Stimulated activated naive CD8-positive, alpha-beta T cell treated with anti-CD3 and anti-CD28 coated beads, Interleukin-15, Interleukin-2, amounts not matched to agents 100 U/mL and 50 U/mL, for 24 hours (primary cell): ENCODE measurements at places on chromosomes 7 and 10.

DNA sequence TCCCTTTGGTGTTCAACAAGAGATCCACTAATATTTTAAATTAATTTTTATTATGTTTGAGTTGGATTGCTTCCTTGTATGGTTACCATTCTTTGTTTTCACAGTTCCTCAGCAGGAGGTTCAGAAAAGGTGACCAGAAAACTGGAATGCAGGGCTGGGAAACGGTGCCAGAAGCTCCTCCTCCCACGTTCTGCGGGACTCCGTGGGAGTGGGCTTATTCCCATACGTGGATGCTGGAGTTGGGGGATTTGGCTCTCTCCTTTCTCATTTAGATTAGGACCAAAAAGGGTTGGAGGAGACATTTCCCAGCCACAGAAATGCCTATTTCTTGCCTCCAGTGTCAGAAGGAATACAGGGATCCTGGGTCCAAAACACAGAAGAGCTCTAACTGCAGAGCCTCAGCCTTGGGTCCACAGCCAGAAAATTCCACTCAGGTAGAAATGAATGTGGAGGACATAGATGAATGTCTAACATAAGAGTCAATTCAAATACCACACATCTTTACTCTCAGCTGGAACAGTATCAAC is 56.0 kb downstream of the SORBS1 start:
- no peak for DNase-seq

- DNase-seq: no peak
Observed at GRCh38 chr7:137753948-137754851, 92.6 kb downstream of the DGKI start.

DNA sequence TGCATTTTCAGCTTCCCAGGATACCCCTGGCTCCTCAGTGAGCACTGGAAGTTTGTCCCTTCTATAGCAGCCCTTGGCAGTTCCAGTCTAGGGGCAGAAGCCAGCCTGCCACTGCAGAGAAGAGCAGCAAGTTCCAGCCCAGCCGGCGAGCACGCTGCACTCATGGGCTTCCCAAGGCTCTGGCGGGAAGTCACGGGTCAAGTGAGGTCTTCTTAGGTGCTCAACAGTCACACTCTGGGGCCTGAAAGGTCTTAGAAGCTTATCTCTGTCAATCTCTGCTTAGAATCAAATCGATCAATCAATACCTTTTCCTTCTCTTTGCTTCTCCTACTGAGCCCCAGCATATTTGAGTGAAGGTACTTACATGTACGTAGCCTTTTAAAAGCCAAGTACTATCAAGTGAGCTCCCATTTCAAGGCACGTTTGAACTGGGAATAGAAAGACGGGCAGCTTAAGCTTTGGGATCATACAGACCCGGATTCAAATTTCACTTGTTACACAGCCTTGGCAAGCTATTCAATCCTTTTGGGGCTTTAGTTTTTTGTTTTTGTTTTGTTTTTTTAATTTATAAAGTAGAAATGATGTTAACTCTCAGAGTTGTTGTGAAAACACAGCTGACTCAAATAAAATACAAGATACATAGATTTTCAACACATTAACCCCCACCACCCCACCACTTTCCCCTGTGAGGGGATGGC is 152.6 kb upstream of the KLF14 start:
- DNase-seq: no peak

DNA sequence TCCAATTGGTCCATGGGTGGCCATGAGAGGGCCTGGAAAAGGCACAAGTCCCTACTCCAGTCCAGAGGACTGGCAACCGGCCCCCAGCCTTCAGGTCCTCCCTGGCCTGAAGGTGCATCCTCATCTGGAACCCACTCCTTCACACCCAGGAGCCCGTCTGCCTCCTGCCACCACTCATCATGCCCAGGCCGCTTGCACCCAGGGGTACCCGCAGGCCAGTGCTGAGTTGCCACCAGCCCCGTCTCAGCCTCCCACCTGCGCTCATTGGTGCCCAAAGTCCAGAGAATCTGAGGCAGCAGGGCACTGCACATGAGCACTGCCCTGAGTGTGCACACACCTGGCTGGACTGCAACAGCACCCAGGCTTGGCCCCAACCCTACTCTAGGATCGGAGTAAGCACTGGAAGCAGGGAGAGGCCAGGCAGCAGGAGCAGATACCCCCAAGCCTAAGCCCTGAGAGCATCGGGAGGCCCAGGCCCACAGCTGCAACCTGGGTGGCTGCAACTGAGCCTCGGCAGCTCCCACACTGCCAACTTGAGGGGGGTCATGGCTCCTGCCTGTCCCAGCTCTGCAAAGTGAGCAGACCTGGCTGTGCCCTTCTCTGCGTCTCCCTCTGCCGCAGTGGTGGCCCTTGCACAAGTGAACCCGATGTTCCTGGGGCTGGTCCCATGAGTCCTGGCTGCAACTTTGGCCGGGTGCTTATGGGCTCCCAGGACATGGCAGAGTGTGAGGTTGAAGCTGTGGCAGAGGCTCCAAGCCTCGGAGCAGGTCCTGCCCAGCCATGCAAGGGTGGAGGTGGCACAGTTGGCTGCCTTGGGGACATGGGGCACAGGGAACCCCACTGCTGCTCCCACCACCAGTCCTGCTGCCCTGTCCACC is 44.3 kb downstream of the TCERG1L start:
- DNase-seq: no peak

DNA sequence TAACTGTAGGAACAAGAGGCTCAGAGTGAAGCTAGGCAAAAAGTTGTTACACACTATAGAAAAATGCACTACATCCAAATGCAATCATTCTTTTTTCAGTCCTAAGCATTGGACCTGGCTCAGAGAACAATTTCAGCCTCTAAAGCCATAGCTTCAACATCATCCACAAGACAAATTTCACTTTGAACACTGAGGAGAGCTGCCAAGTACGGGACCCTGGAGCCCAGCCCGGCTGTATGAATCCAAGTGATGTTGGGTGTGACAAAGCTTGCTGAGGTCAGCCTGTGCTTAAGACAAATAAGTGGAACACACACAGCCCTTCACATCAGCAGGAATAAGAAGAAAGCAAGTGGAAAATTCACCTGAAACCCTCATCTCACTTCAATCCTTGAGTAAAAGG is 233.1 kb upstream of the PFKP start:
- DNase-seq: no peak

DNA sequence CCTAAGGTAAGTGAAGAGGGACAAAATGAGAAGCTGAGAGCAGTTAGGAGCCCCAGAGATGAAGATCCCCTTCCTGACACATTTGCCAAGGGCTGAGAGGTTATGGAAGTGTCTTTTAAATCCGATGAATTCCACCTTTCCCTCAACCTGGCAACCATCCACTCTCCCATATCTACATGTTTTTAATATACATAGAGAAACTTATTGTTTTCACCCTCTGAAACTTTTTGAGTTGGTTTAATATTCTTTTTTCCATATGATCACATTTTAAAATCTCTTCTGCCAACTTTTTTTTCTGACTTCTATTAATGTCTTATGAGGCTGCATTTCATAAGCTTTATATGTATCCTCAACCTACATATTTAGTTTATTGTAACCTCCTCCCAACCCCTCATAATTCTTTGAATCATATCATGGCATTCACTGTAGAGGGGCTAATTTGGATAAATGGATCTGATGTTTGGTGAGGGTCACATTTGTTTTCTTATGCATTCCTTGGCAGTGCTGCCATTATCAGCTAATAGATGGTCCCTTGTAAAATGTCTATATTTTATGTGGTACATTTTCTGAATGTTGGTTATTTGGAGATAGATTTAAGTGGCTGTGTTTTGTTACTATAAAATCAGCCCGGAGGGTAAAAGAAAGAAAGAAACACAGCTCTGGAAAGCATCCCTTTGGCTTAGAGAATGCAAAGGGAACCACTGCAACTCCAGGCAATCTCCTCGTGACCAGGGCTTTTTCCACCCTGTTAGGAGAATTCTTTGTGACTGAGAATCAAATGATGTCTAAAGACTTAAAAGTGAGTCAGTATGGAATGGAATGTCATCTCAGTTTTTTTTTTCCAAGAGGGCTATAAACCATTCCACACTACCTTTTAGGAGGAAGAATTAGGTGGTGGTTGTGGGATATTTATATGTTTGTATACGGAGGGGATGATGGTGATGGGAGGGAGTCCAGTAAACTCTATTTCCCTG is 334.4 kb downstream of the SUGCT start:
- DNase-seq: no peak

GRCh38 chr7:23410446-23411183 is 59.7 kb downstream of the IGF2BP3 start:
- DNase-seq: no peak

DNA sequence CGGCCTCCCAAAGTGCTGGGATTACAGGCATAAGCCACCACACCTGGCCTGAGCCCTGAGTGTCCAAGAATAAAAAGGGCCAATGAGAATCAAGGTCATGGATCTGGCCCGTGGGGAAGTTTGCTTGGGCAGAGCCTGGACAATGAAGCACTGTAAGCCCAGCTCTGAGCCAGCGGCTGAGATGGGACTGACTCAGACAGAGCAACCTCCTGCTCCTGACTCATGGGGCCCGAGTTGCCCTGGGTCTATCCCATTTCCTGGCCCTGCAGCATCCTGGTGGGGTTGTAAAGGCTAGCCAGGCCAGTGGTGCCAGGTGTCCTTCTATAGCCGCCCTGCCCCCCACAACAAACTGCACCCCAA is 5.2 kb upstream of the MYH16 start:
- DNase-seq: no peak

- no peak for DNase-seq
Observed at GRCh38 chr10:16893664-16894063, 76.4 kb upstream of the RSU1 start.

- DNase-seq: no peak
Observed at GRCh38 chr7:31782411-31782991, 95.5 kb downstream of the PPP1R17 start.

GRCh38 chr10:110307805-110308204 is 3.1 kb upstream of the SMNDC1 start:
- no peak for DNase-seq
